ENCODE measurements at places on chromosomes 2 and 18.
A peak's percentile ranks its signal among the peaks of the same experiment; 100 is the strongest.

DNA sequence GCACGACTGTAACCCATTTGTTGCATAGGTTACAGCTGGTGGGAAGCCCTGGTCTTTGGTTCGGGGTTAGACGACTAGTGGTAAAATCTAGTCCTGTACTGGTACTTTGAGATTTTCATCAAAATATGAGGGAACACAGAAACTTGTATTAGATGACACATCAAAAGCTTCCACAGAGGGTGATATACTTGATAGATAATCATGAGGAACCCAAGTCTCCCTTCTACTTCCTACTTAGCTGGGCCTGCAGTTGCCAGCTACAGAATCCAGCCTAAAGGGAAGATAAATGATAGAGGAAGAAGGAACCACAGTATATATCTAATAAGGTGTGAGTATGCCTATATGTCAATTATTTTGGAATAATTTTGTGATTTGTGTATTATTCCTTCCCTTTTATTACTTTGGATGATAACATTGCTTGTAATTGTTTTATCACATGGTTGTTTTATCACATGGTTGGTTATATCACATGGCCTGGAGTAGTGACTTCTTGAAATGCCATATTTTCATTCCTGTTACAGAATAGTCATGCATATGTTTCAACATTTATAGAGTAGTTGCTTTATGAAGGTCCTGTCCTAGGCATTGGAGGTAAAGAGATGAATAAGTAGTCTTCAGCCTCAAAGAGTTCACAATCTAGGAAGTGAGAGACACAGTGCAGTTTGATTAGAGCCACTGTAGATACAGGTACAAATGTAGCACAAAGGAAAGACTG is 2.9 kb downstream of the AGPS start:
- DNase-seq: no peak

DNA sequence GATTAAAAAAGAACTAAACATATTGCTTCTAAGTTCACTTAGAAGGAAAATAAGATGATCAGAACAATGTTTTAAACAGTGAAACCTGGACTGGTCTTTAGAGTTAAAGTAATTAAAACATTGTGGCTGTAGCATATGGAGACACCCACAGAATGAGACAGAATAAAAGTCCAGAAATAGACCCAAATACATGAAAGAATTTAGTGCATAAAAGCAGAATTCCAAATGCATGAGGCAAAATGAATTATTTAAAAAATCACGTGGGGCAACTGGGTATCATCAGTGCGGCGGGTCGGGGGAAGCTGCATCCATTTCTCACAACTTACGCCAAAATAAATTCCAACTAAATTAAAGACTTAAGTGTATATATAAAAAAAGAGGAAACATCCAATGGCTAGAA is 12.1 kb downstream of the RNF149 start:
- no peak for DNase-seq

DNA sequence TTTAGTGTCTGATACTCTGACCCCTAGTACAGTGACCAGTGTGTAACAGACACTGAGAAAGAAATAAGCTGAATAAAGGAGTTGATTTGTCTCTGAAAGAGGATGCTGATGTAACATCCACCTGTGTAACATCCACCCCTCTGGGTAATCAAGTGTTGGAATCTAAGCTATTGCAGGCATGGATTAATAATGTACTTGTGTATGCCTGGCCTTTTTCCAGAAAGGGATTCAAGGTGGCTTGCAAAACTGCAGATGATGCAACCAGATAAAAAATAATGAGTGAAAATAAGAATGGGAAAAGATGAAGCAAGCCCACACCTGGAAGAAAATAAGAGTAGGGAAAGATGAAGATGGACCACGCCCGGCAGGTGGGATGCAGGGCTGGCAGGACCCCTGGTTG is 48.2 kb upstream of the FOXI3 start:
- DNase-seq: no peak

DNA sequence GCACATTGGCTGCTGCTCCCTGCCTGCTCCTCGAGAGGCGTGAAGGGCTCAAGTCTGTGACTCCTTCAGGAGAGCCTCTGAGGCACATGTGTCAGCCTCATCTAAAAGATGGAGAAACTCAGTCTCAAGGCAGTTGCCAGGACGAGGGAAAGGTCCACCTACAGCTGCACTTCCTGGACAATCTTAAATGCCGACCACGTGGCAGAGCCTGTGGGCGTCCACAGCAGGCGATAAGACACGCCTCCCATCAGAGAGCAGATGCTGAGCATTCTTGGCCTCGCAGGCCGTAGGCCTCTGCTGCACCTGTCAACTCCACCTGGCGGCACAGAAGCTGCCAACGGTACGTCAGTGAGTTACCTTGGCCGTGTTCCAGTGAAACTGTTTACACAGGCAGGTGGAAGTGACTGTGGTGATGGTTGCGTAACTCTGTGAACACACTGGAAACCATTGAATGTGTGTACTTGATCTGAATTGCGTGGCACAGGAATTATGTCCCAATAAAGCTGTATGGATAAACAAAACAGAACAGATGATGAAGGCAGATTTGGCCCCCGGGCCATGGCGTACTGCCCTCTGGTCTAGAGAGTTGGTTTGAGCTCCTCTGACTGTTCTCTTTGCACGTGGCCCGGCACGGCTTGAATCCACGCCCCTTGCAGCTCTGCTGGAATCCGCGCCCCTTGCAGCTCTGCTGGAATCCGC is 114.5 kb downstream of the RNF144A start:
- peak; percentile 47 for DNase-seq

- peak; percentile 5 for DNase-seq
Observed at GRCh38 chr18:13147130-13147529, 71.4 kb upstream of the LDLRAD4 start.

GRCh38 chr2:127400897-127401756 is 13.4 kb upstream of the MAP3K2 start:
- no peak for DNase-seq

DNA sequence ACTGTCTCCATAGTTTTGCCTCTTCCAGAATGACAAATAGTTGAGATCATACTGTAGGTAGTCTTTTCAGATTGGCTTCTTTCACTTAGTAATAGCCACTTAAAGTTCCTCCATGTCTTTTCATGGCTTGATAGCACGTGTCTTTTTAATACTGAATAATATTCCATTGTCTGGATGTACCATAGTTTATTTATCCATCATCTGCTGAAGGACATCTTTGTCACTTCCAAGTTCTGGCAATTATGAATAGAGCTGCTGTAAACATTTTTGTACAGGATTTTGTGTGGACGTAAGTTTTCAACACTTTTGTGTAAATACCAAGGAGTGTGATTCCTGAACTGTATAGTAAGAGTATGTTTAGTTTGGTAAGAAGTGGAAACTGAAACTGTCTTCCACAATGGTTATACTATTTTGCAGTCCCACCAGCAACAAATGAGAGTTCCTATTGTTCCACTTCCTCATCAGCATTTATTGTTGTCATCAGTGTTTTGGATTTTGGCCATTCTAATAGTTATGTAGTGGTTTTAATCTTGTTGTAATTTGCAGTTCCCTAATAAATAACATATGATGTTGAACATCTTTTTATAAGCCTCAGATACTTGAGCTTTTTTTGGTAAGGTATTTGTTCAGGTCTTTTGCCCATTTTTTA is 18.9 kb downstream of the LTBP1 start:
- DNase-seq: no peak

DNA sequence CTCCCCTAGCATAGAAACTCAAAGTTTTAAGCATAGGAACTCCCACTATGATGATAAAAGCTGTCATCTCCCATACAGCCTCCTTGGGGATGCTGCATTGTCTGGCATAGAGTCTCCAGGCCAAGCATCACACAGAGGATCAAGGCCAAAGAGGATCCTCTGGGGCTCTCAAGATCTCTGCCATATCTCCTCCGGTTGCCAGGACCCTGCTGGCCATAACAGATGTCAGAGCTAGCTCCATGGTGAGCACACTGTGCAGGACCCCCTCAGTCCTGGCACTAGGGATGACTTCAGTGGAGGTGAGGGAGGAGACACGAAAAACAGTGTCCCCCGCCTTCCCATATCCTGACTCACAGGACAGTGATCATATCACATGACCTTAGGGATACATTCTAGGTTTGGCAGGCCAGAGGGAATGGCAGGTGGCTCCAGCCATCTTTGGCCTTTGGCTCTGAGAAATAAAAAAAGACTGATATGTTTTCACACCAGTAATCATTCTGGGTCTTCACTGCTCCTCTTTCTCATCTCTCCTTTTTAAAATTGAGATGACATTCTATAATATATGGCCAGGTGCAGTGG is 235.0 kb downstream of the MYCN start:
- no peak for DNase-seq

GRCh38 chr2:45806563-45807358 is 155.3 kb downstream of the PRKCE start:
- DNase-seq: no peak

- no peak for DNase-seq
Observed at GRCh38 chr2:136495636-136496035, 269.7 kb upstream of the THSD7B start.

DNA sequence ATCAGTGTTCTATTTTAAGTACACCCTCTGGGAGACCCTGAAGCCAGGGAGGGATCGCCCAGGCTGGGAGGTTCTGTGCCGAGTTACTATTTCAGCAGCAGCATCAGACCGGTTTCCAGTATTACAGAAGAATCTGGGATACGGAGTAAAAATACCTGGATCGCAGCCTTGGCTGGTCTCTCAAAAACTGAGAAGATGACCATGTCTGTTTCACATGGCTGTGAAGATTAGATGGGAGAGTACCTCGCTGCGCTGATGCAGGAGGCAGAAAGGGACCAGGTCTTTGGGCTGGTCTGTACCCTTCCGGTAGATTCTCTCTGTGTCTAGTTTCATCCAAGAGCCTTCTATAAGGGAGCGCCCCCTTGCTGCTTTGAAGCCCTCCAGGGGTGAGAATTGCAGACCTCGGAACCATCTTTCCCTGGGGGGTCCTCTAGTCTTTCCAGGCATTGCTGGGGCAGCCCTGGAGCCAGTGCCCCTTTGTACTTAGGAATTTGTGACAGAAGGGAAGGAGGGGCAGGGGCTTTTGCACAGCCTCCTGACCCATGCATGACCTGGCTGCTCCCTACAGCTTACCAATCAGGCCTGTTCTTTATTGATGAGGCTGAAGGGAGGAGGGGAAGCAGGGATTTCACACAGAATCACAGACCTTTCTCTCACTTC is 56.3 kb upstream of the MAPRE3 start:
- DNase-seq: peak; percentile 67

GRCh38 chr2:190947711-190948251 is 66.2 kb downstream of the STAT1 start:
- DNase-seq: no peak

DNA sequence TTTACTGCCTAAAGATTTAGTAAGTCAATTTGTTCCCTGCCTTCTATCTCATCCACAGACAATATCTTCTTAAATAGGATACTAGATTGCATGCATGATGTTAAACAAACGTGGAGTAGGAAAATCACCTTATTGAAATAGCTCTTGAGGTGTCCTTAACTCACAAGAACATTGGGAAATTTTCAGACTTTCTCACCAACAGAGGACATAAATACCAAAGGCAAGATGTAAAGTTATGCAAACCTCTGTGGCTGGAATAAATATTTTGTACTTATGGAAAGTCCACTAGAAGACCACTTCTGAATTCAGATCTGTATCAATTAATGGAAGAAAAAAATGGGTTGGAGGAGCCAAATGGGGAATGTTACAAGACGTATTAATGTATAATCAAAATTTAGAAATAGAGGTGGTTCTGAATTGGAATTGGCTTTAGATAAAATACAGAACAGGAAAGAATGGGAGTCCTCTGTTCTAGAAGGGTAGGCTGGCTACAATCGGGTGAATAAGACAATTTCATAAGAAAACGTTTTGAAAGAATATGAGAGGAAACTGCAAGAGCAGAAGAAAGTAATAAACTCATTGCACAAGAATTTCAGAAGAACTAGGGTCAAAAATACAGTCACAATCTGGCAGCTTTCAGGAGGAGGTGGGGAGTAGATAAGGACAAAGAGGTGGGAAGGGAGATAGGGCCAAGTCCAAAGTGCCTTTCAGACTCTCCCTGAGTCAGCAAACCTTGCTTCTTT is 69.3 kb upstream of the FN1 start:
- DNase-seq: no peak

- DNase-seq: no peak
Observed at GRCh38 chr18:57666818-57667497, 45.3 kb upstream of the NARS1 start.

- no peak for DNase-seq
Observed at GRCh38 chr2:179749210-179749609, 112.2 kb downstream of the ZNF385B start.

- DNase-seq: no peak
Observed at GRCh38 chr2:113376913-113377445, 60.5 kb upstream of the ZNG1B start.

- no peak for DNase-seq
Observed at GRCh38 chr2:156164091-156164720, 168.3 kb downstream of the NR4A2 start.

DNA sequence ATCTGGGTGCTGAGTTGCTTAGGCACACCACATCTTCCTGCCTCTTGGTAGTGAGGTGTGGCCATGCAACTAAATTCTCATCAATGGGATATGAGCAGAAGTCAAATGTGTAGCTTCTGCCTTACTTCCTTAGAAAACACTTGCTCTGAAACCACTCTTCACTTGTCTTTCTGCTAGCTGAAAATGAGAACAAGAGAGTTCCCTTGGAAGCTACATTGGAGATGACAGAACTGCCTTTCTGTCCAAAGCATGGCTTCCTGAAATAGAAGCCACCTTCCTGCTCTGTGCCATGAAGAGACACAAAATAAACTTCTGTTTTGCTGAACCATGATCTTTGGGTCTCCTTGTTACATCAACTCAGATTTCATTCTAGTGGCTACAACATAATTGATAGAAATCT is 659.9 kb downstream of the IRS1 start:
- DNase-seq: no peak

- no peak for DNase-seq
Observed at GRCh38 chr2:86331384-86331783, 6.0 kb downstream of the REEP1 start.

DNA sequence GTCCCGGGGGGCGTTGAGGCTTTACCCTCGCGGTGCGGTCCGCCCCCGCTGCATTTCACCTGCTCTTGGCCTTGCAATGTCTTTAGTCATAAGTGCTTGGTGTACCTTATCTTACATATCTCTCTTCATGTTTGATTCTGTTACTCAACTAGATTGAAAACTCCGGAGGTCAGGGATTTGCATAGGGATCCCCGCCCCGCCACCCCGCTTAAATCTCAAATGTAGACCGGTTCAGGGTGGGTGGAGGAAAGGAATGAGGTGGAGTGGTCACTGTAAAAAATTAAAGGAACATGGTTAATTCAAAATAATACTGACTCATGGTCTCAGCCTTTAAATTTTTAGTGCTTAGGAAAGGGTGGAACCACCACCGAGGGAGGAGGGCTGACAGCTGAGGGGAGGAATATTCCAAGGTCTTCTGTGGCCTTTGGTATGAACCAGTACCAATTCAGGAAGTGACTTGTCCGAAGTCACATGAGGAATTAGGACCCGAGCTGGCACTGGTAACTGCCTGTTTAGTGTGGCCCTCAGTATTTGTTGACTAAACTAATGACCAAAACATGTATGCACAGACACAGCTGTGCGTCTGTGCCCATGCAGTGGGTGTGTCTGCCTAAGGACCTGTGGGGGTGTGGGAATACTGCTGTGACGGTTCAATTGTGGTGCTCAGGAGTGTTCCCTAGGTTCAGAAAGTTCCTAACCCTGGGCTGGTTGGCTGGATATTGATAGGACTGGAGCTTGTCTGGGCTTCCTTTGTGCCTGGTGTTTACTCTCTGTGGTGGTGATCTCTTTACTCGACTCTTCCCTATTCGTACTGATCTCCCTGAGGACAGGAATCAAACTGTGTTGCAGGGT is 1.0 kb downstream of the PLEKHB2 start:
- peak; percentile 41 for DNase-seq

- DNase-seq: no peak
Observed at GRCh38 chr2:122056853-122057252, 301.4 kb downstream of the TSN start.

All from iPS-NIHi11 (cell line).